ENCODE measurements at places on chromosomes 13 and 19.

- no peak for DNase-seq
Measured at GRCh38 chr19:19105365-19106055, 32.8 kb downstream of the TMEM161A start.

GRCh38 chr13:30774214-30774730 is 38.9 kb downstream of the ALOX5AP start:
- DNase-seq: no peak

- DNase-seq: no peak
Measured at GRCh38 chr13:97058391-97058790, 64.1 kb upstream of the OXGR1 start.

DNA sequence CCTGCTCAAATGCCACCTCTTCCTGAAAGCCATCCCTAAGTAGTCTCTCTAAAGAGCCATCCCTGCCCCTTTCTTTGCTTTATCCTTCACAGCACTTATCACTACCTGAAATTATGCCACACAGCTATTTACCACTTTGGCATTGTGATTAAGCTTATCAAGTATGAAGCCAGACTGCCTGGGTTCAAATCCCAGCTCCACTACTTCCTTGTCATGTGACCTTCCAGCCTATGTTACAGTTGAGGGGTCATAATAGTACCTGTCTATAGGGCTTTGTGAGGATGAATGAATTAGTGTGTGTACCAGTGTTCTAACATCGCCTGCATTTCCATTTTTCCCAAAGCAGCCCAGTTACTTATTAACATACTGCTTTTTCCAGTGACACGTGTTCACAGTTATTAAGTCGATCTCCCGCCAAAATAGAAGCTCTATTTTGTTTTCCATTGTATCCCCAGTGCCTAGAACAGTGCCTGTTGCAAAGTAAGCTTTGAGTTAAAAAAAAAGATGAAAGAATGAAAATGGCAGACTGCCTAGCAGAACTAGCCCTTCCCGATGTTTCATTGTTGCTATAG is 32.8 kb downstream of the ZSWIM9 start:
- DNase-seq: no peak

GRCh38 chr13:22235950-22236290 is 565.0 kb downstream of the FGF9 start:
- no peak for DNase-seq

DNA sequence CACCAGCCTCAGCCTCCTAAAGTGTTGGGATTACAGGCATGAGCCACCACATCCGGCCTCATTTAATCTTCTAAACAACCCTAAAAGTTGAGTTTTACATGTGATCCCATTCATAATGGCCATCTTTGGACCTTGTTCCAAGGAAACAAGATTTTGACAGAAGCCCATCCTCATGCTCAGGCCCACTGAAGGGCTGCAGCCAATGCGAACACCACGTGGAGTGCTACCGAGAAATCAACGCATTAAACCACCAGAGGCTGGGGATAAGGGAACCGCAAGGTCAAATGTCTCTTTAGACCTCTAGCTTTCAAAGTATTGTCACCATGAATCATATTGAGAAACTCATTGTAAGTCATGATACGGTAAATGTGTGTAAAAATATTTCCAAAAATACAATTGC is 49.4 kb upstream of the DOCK9 start:
- no peak for DNase-seq

DNA sequence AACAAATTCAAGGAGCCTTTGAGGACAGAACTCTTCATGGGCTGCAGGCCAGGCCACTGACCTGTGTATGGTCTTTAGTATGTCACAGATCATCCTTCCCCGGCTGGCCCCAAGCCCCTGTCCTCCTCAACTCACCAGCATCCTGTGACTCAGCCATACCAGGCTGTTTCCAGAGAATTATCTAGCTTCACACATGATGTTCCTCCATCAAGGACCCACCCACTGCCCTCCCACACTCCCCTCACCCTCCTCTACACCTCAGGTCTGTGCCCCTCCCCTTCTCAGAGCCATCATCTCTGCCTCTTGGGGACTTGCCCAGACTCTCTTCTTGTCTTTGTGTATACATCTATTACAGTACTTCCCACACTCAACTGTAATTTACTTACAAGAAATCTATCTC is 14.7 kb downstream of the DCT start:
- DNase-seq: no peak

GRCh38 chr19:30224689-30225606 is 147.2 kb upstream of the ZNF536 start:
- DNase-seq: no peak

- no peak for DNase-seq
Measured at GRCh38 chr19:35116072-35116801, 614 bp downstream of the FXYD3 start.

GRCh38 chr13:29073755-29074154 is 253.6 kb downstream of the MTUS2 start:
- DNase-seq: no peak

DNA sequence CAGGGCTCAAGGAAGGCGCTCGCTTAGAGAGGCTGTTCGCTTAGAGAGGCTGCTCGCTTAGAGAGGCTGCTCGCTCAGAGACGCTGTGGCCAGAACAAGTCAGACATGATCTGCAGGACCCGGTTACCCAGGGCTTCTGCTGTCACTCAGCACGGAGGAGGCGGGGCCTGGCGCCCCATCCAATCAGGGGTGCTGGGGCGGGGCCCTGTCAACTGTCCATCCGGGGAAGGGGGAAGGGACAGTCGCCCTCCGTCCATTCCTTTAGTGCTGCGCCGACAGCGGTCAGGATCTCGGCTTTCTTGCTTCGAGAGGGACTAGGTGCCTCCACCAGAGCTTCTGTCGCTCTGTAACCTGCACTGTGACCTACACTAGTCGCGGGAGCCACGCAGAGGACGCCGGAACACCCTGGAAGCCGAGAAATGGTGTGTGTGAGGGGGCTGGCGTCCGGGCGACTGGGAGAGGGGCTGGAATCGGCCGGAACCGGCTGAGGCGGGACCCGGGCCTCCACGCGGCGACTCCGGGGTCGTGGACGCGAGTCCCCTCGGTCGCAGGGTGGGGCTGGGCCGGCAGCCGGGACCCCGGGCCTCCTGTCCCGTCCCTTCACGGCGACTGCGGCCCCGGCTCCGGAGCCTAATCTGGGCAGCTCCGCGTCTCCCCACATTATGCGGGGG is at the start of gene ZNF440:
TSS of gene ZNF440 (plus strand) at position 245 of the 671 bp plus-strand sequence. CDS start at position 420, 175 bp downstream.
- peak; percentile 64 for DNase-seq

GRCh38 chr13:95083066-95083465 is 218.2 kb downstream of the ABCC4 start:
- DNase-seq: no peak

DNA sequence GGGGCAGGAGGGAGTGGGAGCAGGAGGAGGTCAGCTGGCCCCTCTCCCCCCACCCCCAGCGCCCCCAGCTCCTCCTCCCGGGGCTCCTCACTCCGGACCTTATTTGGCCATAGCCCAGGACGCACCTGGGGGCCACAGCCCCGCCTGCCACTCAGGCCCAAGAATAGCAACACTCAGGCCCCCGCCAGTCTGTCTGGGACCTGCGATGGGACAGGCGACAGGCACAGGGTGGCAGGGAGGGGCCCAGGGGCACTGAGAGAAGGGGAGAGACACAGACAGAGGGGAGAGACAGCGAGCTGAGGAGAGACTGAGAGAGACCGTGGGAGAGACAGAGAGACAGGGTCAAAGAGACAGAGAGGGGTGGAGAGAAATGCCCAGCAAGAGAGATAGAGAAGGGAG is 10.2 kb downstream of the JOSD2 start:
- no peak for DNase-seq

DNA sequence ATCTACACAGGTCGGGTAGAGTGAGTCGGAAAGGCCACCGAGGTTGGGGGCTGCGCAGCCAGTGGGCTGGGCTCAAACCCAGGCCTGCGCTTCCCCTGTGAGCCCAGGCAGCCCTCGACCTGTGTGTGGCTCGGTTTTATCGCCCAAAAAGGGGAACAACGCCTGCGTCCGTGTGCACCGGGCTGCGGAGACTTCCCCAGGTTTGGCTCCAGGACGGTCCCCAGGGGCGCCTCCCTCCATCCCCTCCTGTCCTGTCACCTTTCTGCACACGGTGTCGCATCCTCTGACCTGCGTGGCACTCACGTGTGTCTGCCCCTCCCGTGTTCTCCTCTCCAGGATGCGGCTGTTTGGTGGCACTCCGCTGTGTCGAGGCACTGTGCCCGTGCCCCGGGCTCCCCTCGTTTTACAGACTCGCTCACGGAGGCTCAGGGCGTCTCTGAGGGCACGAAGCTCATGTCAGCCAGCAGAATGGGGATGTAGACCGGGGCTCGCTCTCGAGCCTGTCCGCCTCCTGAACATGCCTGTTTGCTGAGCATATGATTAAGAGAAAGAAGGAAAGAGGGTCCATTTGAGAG is 25.9 kb downstream of the MCF2L start:
- no peak for DNase-seq

- DNase-seq: no peak
Measured at GRCh38 chr19:31947436-31948115, 397.8 kb upstream of the ZNF507 start.

GRCh38 chr13:110396913-110397381 is 89.9 kb downstream of the COL4A2 start:
- no peak for DNase-seq

- DNase-seq: no peak
Measured at GRCh38 chr19:45161738-45162607, 1.2 kb upstream of the NKPD1 start.

DNA sequence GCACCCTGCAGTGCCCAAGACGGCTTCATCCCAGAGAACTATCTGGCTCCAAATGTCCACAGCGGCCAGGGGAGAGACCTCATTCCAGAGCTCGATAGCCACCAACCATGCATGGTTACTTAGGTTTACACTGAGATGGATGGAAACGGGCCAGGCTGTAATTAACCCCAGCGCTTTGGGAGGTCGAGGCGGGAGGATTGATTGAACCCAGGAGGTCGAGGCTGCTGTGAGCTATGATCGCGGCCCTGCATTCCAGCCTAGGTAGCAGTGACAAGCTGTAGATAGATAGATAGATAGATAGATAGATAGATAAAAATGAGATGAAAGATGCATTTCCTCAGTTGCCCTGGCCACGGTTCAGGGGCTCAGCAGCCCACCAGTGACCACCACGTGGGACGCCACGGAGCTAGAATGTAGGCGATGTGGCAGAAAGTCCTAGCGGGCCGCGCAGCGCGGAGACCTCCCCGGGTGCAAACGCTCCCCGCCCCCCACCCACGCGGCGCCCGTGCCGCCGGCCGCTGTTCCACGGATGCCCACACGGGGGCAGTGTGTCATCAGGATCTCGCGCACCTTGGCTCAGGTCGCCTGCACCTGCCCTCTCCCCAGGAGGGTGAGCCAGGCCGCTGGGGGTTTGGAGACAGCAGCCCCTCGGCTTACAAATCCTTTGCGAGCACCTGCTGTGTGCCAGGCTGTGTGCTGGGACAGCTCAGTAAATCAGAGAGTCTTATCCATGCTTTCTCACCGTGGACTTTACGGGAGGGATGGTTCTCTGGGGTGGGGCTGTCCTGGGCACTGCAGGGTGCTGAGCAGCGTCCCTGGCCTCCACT is 13.5 kb upstream of the TLE5 start:
- DNase-seq: peak; percentile 64

GRCh38 chr13:31072041-31072440 is 89.7 kb downstream of the HSPH1 start:
- DNase-seq: no peak

GRCh38 chr13:31452525-31452924 is 252.8 kb downstream of the B3GLCT start:
- DNase-seq: no peak

GRCh38 chr19:18304458-18305310 is 18.2 kb downstream of the LSM4 start:
- peak; percentile 73 for DNase-seq

- DNase-seq: no peak
Measured at GRCh38 chr13:61700181-61700580, 284.5 kb upstream of the PCDH20 start.

GRCh38 chr19:42573642-42574041 is 21.1 kb downstream of the CEACAM8 start:
- DNase-seq: no peak

DNA sequence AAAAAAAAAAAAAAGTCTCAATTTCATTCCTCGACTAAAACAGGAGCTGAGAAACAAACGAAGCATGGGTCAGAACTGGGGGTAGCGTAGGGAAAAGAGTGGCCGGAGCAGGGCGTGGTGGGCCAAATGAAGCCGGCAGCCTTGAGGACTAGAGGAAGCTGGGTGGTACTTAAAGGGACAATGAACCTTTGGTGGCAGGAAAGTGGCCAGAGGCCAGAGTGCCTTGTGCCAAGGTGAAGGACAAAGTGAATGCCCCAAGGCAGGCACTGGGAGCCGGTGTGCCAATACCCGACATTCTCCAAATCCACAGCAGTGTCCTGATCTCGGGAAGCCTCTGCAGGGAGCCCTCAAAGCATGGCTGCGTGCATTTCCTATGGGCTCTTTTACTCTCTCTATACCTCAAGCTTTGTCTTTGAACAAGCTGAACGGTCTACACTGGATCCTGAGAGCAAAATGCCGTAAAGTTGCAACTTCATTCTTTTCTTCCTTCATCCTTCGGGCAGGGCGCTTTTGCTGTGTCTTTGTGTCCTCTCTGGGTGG is 195.0 kb upstream of the KL start:
- no peak for DNase-seq

GRCh38 chr13:110334256-110334655 is 27.2 kb downstream of the COL4A2 start:
- no peak for DNase-seq

GRCh38 chr19:45468803-45469131 is 971 bp downstream of the FOSB start:
- DNase-seq: no peak

GRCh38 chr13:44352671-44353070 is 21.0 kb upstream of the SERP2 start:
- no peak for DNase-seq

GRCh38 chr13:36629057-36629385 is 44.8 kb upstream of the SERTM1 start:
- no peak for DNase-seq

GRCh38 chr19:46784262-46785053 is 3.9 kb downstream of the SLC1A5 start:
- DNase-seq: peak; percentile 43

DNA sequence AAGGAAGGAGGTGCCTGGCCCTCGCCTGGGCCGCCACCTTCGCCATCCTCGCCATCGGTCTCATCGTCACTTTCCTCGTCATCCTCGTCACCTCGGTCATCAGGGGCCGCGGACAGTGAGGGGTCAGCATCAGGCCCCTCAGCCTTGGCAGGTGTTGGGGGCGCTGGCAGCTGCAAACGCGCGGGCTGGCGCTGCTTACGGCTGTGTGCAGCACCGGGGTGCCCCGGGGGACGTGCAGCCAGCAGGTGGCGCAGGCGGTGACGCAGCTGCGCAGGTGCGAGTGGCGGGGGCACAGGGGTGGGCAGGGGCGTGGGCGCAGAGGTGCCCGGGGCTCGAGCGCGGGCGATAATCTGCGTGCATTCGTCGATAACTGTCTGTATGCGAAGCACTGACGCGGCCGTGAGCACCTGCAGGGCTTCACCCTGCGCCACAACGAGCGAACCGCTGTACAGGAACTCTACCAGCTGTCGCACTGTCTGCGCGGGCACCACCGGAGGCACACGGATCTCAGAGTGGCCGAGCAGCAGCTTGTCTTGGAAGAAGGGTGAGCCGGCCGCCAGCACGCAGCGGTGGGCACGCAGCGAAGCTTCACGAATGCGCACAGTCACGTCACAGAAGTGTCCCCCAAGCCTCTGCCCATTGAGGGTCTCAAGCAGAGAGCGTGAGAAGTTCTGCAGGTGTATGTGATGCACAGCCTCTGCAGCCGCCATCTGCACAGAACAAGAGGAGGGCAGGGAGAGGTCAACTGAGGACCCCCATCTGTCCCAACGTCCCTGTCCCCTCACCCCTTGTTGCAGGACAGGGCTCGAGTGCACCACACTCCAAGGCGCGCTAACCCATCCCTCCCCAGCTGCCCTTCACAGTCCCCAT is 2.4 kb downstream of the ZBTB45 start:
- DNase-seq: no peak
